Ammon's horn (tissue), 1 donor: ENCODE measurements at places on chromosomes 2 and 18.
A peak's percentile ranks its signal among the peaks of the same experiment; 100 is the strongest.

- DNase-seq, result no peak
Measured at GRCh38 chr2:171792886-171793580, 101.0 kb downstream of the SLC25A12 start.

DNA sequence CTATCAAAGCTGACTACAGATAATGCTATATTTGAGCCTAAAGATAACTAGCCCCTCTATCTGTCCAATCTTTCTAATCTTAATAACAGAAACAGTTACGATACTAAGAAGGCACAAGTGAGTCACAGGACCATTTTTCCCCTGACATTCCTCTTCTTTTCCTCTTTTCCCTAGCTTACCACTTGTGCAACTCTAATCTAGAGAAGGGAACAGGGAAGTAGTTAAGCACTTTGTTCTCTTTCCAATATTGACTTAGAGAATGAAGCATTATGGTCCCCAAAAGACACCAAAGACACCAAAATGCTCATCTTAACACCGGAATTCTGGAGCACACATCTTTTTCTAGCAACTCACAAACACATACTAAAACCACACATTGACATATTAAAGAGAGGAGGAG, 1.8 kb downstream of the PDE11A start:
- DNase-seq, result no peak

GRCh38 chr2:177074099-177074710, 138.4 kb upstream of the HNRNPA3 start:
- DNase-seq, result no peak

DNA sequence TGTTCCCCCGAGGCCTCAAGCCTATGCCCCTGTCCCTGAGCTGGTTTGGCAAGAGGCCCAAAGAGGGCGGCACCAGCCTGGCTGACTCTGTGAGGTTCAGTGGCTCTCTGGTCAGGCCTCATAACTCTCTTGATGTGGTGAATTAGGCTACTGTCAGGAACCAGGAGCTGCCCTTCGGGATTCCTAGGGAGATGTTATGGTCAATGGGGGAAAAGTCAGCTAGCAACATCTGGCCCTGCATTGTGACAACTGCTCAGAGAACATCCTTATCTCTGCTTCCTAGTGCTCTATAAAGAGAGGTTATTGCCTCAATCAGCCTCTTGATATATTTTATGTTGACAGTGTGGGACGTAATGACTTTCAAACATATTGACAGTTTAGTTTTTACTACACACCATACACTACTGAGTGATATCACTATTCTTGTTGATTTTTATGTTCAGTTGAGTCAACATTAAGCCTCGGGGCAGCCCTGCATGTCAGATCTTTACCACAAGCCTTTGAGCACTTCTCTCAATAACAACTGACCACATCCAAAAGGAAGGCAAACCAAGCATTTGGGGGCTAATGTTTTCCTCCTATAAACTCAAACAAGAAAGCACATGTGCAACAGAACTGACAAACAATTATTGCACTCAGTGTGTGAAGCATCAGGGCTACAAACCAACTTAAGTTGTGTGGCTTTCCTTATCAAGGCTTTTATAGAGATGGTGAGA, 448.3 kb upstream of the SLC14A2 start:
- DNase-seq, result no peak

- no peak for DNase-seq
Measured at GRCh38 chr2:181998891-181999654, 13.4 kb downstream of the PPP1R1C start.

DNA sequence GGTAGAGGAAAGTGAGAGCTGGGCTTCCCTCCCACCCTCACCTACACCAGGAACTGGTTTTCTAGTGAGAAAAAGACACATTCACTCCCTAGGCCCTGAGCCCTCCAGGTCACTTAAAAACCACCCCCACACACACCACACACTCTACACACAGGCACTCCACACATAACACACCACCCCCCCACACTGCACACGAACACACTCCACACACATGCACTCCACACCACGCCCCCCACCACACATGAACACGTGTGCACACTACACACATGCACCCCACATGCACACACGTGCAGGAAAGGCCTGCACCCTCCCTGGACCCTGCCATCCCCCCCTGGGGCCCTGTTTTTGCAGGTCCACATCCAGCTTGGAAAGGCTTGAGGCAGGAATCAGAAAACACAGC, 67.6 kb downstream of the RALBP1 start:
- no peak for DNase-seq

GRCh38 chr2:183840061-183840584, 715.9 kb downstream of the NUP35 start:
- DNase-seq, result no peak

GRCh38 chr2:212911011-212911410, 240.4 kb downstream of the IKZF2 start:
- no peak for DNase-seq

DNA sequence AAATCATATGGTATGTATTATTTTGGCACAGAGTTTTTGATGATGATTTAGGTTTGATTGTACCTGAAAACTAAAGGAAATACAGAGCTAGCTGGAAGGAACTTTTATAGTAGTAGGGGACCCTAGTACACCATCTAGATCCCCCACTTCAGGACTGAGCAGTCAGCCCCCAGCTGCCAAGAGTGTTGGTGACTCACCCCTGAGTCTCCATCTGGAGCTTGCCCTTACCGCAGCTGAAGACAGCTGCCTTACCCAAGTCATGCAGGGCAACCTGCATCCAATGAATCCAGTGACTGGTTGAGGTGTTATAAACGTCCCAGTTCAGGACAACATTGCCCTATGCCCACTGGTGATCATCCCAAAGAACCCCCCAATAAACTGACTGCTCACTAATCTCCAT, 15.3 kb downstream of the PMS1 start:
- no peak for DNase-seq

- no peak for DNase-seq
Measured at GRCh38 chr18:32298171-32298667, 108.4 kb downstream of the MEP1B start.

- peak; percentile 63 for DNase-seq
Measured at GRCh38 chr2:109173311-109174171, 44.5 kb downstream of the SH3RF3 start.

DNA sequence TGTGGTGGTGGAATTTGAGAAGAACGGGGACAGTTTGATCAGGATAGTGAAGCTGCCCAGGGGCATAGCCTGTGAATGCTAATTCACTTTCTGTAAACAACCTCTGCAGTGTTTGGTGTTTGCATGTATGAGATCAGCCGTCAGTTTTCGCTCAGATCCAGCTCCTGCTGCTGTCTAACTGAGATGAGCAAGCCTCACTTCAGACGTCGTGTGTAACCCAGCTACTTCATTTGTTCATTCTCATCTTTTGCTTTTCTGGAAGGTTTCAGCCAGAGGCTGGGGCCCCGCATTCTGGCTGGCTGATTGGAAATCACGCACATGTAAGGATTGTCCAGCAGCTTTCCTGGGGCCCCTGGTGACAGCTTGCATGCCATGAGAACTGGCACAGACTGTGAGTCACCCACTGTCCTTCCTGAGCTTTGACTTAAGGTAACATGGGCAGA, 48.9 kb downstream of the LDLRAD4 start:
- no peak for DNase-seq

DNA sequence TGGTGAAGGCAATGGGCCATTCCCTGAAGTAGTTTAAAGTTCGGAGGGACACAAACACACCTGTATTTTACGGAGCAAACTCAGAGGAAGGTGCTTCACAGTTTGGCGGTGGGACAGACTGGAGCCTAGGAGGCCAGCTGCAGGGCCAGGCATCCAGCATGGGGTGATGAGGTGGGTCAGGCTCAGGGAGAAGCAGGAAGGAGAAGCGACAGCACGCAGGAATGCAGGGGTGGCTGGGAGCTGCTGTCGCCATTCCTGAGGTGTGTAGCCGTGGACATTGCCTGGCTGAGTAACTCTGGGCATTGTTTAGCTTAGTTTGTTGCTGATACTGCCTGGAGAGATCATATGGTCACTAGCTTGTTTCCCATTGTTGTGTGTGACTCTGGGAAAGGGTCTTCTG, 35.8 kb upstream of the METTL21A start:
- DNase-seq, result no peak

DNA sequence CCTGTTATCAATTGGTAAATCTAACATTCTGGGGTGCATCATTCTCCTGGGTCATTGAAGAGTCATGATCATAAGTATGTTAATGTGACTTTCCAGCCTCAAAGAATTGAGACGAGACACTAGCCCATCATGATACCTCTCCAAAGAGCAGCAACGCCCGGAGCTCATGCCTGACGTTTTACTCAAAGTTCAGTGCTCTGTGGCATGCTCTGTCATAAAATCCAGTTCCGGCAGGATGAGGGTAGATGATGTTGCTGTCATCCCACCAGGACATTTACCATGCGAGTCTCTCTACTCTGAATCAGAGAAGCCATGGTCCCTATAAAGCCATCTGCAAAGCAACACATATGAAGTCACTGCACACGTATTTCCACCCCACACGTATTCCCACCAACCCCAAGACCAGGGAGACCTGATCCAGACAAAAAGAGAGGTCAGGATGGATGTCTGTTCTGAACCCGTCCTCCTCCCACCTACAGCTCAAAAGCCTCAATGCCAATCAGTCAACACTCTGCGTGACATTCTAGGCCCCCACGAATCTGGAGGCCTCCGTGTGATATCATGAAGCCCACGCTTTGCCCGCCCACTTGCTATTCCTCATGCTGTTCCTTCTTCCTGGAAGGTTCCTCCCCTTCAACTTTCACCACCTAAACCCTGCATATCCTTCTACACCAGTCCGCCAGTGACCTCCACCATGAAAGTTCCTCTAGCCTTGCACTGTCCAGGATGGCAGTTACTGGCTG, 85.8 kb downstream of the DNMT3A start:
- no peak for DNase-seq

DNA sequence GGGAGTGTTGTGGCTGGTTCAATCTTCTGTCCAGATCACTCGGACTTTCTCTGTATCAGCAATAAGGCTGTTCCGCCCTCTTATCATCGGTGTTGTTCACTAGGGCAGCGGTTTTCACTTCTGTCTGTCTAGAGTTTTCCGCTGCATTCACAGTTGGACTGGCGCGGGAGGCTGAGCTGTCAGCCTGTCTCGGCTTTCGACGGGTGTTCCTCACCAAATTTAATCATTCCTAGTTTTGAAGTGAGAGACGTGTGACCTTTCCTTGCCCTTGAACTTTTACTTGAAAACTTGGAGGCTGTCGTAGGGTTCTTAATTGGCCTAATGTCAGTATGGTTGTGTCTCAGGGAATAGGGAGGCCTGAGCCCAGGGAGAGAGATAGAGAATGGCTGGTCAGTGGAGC, 108.3 kb downstream of the NFATC1 start:
- no peak for DNase-seq

GRCh38 chr2:128682266-128682665, 363.6 kb upstream of the HS6ST1 start:
- no peak for DNase-seq

DNA sequence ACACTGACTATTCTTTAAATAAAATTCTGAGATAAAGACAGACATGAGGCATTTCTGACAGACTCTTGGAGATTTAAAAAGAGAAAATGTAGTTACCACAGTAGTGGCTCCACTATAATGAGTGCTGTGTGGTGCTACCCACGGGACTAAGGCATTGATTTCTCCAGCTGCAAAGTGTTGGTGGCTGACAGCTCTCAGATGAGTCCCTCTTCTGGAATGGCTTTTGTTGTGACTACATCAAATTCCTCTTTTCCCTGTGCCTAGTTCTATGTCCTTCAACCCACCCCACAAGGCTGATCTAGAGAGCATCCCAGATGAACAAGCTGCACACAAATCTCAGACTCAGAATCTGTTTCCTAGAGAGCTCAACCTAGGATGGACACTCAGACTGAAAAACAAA, 884.8 kb upstream of the ZEB2 start:
- DNase-seq, result no peak

- peak; percentile 35 for DNase-seq
Measured at GRCh38 chr2:196242131-196242620, 70.8 kb upstream of the STK17B start.

- DNase-seq, result no peak
Measured at GRCh38 chr18:24928301-24928878, 423.6 kb downstream of the ZNF521 start.

- DNase-seq, result no peak
Measured at GRCh38 chr2:104793966-104794365, 59.9 kb upstream of the POU3F3 start.

DNA sequence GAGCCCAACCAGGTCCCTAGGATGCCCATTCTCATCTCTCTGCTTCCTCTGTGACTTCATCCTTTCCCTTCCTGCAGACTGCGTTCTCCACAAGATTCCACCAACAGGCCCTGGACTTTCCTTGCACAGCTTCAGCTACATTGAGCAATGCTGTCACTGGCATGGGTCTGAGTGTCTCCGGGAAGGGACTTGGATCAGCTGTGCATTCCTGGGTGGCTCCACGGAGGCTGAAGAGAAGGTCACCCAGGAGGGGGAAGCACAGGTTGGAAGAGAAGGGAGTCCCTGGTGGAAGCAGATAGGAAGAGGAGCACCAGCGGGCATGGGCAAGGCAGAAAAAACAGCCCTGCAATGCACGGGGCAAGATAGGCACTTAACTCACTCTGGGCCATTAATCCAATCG, 140.5 kb downstream of the UXS1 start:
- DNase-seq, result no peak

DNA sequence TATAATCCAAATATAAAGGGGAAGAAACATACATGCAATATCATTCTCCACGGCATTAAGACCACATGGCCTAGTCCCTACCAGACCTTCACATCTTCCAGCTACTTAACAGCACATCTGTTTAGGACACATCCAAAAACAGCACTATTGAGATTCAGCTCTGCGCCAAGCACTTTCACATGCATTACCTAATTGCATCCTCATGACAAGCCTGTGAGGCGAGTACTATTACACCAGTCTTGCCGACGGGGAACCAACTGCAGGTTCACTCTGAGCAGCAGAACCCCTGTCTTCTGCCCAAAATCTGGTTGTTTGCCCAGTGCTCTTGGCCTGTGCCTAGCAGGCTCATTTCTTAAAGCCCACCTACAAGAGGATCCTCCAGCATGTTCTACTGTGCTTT, 66.7 kb downstream of the AAK1 start:
- no peak for DNase-seq

- peak; percentile 56 for DNase-seq
Measured at GRCh38 chr2:150485114-150485870, 2.2 kb downstream of the RND3 start.

DNA sequence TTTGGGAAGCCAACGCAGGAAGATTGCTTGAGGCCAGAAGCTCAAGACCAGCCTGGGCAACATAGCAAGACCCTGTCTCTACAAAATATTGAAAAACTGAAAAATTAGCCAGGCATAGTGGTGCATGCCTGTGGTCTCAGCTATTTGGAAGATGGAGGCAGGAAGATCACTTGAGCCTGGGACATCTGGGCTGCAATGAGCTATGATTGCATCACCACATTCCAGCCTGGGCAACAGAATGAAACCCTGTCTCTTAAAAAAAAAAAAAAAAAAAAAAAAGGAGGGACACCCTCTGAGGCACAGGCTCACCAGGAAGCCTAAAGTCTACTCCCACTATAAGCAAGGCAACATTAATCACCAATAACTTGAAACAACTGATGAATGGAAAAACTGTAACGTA, 151.1 kb downstream of the CCDC148 start:
- DNase-seq, result no peak

DNA sequence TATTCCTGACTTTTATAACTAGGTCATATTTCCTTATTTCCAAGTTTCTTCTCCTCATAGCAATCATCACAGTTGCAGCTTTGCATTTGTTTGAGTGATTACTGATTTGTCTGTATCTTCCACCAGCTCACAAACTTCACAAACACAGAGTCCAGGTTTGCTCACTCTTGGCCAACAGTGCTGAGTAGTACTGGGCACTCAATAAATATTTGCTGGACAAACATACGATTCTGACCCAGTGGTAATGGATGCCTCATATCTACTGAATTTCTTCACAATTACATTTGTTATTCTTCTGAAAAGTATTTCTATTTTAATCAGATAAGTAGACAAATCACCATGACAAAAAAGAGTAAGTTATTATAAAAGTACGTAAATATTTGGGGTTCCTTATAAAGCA, 516.3 kb downstream of the TDRD15 start:
- no peak for DNase-seq
